ENCODE measurements at places on chromosomes 16 and 17.

DNA sequence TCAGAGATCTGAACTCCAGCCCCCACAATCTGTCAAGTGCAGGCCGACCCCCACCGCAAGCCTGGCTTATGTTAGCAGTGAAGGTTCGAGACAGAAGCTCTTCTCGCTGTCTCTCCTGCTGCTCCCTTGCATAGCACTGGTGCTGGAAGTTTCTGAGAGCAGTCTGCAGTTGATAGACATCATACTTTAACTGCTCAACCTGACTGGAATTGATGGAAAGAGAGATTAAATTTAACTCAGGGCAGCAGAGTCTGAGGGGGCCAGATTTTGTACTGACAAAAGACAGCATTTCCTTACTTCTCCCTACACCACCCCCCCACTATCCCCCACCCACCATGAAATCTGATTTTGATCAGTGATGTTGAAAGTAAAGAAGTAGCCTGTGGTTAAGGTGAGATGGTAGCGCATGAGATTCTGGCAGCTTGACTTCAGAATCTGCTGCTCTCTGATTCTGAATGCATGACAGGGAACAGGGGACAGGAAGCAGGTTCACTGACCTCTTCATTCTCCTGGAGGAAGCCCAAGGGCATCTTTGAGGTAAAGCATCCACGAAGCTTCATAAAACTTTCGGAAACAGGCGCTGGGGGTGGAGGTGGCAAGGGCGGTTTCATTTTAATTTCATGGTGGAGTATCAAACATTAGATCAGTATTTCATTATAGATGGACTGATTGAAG, 44.3 kb upstream of the TMEM97 start:
- no peak for DNase-seq

DNA sequence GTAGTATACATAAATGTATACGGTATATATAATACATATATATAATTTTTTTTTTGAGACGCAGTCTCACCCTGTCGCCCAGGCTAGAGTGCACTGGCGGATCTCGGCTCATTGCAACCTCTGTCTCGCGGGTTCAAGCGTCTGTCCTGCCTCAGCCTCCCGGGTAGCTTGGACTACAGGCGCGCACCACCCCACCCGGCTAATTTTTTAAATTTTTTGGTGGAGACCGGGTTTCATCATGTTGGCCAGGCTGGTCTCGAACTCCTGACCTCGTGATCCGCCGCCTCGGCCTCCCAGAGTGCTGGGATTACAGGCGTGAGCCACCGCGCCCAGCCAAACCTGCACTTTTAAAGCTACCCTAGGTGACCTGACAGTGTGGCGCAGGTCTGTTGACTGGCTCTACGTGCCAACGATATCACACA, 745 bp downstream of the PAM16 start:
- DNase-seq = no peak

DNA sequence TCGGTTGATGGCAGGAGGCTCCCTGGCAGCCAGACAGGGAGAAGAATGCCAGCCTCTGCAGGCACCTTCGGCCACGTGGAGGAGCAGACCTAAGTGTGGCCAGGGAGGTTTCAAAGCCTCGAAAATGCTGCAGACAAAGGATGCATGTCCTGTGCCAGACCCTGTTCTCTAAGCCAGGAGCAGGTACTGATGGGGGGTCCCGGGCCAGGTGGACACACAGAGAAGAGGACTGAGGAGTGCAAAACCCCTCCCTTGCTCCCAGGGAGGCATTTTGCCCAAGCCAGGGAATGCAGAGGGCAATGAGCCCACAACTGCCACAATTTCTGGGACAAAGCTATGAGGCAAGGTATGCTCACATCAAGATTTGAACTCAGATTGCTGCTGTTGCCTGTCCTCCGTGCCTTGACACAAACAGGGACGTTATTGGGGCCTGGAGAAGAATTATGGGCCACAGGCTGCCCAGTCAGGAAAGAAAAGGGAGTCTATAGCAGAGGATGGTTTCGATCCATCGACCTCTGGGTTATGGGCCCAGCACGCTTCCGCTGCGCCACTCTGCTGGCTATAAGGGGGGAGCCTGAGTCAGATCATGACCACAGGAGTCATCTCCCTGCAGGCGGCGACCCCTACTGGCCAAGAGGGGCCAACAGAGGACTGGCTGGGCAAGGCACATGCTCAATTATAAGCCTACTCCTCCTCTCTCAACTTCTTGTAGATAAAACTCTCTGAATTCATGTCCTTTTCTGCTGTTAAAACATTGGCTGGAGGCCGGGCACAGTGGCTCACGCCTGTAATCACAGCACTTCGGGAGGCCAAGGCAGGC, 25.1 kb upstream of the FOXK2 start:
- peak; percentile 35 for DNase-seq

- no peak for DNase-seq
These were observed 25.0 kb upstream of the ZNF750 start for GRCh38 chr17:82864713-82865248.

- DNase-seq = no peak
These were observed 9.4 kb upstream of the NPTX1 start for GRCh38 chr17:80485846-80486245.

- no peak for DNase-seq
These were observed 26.2 kb downstream of the GPRC5B start for GRCh38 chr16:19858340-19859018.

GRCh38 chr16:74455619-74456289, 34.5 kb upstream of the CLEC18B start:
- no peak for DNase-seq

- no peak for DNase-seq
These were observed 3.7 kb downstream of the TADA2A start for GRCh38 chr17:37410357-37410756.

GRCh38 chr17:49745175-49746139, 18.5 kb downstream of the FAM117A start:
- no peak for DNase-seq

DNA sequence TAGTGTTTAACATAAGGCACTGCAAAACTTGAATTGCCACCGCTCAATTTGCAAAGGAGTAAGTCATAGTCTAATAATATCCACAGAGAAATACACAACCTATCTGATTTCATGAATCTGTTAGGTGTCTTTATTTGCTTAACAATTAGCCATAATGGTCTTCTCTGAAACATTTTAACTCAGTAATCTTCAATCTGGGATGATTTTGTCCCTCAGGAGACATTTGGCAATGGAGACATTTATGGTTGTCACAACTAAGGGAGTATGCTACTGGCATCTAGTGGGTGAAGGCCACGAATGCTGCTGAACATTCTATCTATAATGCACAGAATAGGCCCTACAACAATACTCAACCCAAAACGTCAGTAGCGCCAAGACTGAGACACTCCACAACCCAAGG, 4.3 kb downstream of the UBE2G1 start:
- DNase-seq = no peak

- DNase-seq = no peak
These were observed 38.5 kb downstream of the POLR3E start for GRCh38 chr16:22335668-22336246.

DNA sequence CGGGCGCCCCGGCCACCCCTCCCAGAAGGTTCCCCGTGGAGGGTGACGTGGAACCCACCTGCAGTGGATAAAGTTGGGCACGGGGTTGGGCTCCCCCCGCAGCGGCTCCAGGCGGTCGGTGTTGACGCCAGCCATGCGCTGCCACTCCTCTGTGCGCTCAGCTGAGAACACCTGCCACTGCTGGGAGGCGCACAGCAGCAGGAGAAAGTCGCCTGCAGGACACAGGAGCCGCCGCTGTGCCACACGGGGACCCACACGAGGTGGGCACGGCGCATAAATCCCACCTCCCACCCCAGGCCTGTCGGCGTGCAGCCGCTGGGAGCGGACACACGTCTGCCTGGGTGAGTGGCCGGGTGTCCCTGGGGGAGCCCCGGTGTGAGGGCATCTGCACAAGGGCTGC, 20.7 kb downstream of the CTU2 start:
- DNase-seq = no peak

GRCh38 chr16:89909777-89910716, 8.6 kb upstream of the MC1R start:
- DNase-seq = no peak

DNA sequence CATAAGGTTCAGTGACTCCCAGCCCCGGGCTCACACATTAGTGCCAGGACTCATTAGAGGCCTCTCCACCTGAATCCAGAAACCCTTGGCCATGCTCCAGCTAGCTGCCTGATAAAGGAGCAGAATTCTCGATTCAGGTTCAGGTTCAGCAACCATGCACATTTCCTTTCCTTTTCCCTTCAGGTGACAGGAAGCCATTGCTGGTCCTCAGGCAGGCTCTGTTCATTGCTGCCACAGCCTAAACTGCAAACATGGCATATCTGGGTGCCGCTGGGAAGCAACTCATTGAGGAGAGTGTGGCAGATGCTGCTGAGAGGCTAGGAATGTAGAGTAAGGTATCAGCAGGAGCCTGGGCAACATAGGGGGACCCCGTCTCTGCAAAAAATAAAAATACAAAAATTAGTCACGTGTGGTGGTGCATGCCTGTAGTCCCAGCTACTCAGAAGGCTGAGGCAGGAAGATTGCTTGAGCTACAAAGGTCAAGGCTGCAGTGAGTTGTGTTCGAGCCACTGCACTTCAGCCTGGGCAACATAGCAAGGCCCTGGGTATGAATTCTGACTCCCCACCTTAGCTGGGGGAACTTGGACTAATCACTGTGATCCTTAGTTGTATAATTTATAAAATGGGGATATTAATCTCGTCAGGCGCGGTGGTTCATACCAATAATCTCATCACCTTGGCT, 28.7 kb downstream of the ARL4D start:
- no peak for DNase-seq

GRCh38 chr17:61775364-61775763, 88.0 kb downstream of the BRIP1 start:
- no peak for DNase-seq

- DNase-seq = no peak
These were observed 18.1 kb downstream of the CHMP1A start for GRCh38 chr16:89639385-89639784.

- DNase-seq = no peak
These were observed 41.3 kb upstream of the NLK start for GRCh38 chr17:28001149-28001548.

GRCh38 chr17:77728871-77729270, 229.6 kb upstream of the TNRC6C start:
- no peak for DNase-seq

DNA sequence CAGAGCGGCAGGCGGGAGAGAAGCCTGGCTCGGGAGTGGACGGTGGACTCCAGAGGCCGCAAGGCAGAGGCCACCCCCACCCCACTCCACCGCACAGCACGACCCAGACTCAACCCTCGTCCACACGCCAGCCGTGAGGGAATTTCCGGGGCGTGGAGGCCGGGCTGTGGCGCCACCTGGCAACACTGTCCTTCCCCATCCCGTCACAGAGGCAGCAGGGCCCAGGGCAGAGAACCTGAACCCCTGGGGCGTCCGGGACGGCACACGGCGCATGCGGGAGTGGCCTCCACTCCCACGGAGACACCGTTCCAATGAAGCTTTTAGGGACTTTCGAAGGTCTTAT, 23.5 kb downstream of the GNPTG start:
- no peak for DNase-seq

DNA sequence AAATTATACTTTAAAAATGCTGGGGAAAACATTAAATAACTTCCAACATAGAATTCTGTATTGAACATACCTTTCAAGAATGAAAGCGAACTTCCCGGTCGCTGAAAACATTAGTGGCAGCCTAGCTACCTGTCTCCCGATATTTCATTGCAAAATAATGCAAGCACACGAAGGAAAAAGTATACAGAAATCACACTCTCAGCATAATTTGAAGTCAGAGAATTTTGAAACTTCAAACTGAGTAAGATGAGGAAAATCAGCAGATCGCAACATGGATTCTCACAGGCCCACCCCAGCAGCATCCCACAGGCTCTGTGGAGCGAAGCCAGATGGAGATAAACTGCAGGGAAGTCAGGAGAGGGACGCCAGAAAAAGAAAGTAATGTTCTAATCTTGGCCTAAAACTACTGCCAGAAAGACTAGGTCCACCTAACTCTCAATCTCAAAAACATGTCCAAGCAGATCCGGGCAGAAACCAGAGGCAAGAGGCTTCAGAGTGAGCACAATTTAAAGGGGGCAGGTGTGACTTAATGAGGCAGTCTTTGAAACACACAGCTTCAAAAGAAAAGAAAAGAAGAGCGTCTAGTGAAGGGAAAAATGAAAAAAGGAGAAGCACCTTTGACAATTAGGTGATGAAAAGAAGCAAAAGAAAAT, 4.8 kb upstream of the GOSR1 start:
- DNase-seq = no peak

GRCh38 chr16:71631776-71632175, 5.8 kb downstream of the MARVELD3 start:
- DNase-seq = no peak

GRCh38 chr16:53090286-53090590, 35.4 kb downstream of the CHD9 start:
- no peak for DNase-seq

- DNase-seq = no peak
These were observed 29.8 kb downstream of the LIG3 start for GRCh38 chr17:35010093-35010492.

GRCh38 chr17:75504347-75505151, 10.8 kb downstream of the CASKIN2 start:
- no peak for DNase-seq

GRCh38 chr17:67052720-67053437, 8.5 kb downstream of the CACNG1 start:
- no peak for DNase-seq

DNA sequence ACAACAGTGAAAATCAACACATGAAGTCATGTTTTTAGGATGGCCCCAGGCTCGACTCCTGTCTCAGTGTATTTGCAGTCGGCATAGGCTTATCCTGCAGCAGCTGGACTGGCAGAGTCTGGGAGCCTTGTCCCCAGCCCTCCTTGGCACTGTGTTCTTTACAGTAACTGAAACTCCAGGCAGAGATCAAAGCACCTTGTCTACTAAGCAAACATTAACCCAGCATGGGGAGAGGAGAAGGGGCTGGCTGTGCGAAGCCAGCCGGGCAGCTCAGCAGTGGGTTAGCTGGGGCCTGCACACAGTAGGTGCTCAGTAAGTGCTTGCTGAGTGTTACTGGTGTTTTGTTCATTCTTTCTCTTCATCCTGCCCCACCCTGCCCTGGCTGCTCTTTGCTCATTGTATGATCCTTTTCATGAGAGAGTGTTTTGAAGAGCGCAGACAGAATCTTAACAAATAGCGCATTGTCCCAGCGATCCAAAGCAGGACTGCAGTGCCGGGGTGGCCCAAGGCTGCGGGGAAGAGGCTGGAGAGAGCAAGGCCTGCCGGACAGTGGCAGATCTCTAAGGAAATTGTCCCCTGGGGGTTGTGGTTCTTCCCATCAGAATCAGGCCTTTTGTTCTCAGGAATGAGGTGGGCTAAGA, 23.5 kb upstream of the ITGB4 start:
- no peak for DNase-seq
